Kidney (tissue), 22 donors: ENCODE measurements at places on chromosomes 12 and 14. TPM values are rescaled to one million over a fixed set of nuclear protein-coding genes. Genes with fewer than 3 reads are reported as not detected.

Gene CACNA2D4
- 2.5 TPM for polyA plus RNA-seq

DNA sequence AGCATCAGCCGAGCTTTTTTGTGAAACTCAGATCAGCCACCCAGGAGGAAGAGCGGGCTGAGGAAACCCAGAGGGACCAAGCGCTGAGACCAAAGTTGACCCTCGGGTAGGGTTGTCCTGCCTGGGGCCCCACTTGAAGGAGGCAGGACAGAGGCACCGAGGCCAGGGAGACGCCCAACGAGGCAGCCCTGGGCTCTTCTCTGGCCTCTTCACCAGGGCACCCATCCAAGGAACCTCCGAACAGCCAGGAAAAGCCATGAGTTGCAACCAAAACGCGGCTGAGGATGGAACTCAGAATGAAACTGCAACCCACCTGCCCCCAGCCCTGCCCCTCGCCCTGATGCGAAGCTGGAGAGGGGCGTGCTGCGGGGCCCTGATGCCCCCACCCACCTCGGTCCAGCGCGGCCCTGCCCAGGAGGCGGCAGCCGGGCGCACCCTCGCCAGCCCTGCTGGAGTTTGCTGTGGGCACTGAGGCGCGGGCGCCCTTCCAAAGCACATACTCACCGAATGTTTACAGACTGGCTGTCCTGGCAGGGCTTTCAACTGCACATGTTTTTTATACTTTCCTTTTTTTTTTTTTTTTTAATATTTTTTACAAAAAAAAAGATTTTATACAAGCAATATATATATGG is 41.9 kb downstream of the JDP2 start:
- DNase-seq, result no peak

DNA sequence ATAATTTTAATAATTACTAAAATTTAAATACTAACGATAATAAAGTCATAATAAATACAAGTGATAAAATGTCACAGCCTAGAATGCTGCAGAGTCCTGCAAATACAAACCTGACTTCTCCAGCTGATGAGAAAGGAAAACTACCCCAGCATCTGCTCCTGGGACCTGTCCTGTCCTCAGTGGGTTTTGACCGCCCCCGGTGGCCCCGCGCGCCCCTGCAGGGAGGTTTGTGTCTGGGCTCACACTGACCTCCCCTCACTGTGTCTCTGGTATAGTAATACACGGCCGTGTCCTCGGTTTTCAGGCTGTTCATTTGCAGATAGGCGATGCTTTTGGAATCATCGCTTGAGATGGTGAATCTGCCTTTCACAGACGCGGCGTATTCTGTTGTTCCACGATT is 1139.4 kb downstream of the TMEM121 start:
- DNase-seq, result no peak

- DNase-seq, result no peak
Observed at GRCh38 chr12:91617818-91618217, 435.2 kb upstream of the DCN start.

DNA sequence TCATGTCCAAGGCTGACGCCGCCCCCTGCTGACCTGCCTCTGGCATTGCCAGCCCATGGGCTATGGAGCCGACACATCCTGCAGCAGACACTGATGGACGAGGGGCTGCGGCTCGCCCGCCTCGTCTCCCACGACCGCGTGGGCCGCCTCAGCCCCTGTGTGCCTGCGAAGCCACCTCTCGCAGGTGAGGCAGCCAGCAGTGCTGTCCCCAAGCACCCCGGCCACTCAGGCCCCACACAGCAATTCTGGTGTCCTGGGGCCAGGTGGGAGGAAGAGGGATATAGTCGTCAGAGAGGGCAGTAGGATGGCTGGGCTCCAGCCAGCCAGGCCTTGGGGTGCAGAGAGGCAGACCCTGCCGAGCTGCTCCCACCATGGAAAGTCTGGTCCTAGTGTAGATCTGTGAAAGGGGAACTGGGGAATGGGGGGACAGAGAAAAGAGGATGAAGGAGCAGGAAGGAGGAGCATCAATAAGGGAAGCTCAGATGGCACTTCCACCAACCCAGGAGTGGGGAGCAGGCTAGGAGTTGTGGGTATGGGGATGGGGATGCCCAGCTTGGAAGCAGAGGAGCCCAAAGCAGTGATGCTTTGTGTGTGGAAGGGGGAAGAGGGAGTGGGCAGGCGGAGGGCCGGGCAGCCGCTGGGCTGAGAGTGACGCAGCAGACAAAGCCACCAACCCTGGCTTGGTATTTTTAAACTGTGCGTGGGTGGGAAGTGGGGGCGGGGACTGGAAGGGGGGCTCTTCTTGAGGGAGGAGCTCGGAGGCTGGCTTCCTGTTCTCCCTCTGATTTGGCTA is 4.7 kb downstream of the NAB2 start:
- DNase-seq, result peak; percentile 91

- DNase-seq, result no peak
Observed at GRCh38 chr12:105228494-105228893, 7.5 kb downstream of the APPL2 start.

DNA sequence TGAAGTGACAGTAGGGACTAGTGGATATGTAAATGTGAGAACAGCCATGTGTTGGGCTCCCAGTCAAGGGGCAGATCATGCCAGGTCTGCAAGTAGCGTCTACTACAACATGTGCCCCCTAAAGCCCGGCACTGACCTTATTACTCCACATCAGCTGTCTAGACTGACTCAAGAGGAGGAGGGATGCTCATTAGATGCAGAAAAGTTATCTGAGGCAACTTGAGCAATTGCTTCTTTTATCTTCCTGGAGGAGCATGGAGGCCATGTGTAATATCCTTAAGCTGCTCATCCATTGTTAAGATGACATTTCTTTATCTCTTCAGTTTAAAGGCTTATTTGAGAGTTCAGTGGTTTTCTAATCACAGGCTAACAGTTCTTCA is 404.7 kb upstream of the FLRT2 start:
- DNase-seq, result no peak

- peak; percentile 10 for DNase-seq
Observed at GRCh38 chr12:117284140-117284539, 77.3 kb downstream of the NOS1 start.

- DNase-seq, result no peak
Observed at GRCh38 chr14:104080376-104081260, 4.9 kb upstream of the ASPG start.

DNA sequence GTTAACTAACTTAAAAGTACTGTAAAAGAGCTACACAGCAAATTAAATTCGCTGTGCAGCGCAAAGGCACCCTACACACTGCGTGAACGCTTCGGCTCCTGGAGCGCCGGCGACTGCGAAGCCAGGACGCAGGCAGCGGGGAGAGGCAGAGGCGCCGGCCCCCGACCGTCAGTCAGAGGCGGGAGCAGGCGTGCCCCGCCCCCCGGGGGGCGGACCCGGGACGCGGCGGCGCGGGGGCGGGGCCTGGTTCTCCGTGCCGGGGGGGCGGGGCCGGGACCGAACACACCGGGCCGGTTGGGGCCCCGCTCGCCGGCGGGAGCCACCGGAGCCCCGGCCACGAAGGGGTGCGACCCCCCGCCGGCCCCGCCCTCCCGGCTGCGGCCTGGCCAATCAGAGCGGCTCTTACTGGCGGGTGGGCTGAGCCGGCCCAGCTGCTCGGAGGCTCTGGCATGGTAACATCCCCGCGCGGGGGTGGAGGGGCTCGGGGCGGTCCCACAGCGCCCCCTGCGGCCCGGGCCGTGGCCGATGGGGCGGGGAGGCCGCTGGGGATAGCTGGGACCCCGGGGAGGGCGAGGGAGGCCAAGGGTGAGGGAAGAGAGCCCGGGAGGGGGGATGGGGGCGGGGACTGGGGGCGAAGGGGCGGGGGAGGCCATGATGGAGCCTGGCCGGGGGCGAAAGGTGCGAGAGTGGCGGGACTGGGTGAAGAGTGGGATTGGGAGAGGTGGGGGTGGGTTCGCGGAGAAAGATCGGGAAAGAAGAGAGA is at the start of gene PRPF40B:
Gene PRPF40B, plus strand, starts transcription at position 420 of the 763 bp plus-strand sequence. Its CDS starts 30 bp downstream, at position 450.
- DNase-seq, result peak; percentile 95

Gene SYNE3
- 0.54 TPM for polyA plus RNA-seq

DNA sequence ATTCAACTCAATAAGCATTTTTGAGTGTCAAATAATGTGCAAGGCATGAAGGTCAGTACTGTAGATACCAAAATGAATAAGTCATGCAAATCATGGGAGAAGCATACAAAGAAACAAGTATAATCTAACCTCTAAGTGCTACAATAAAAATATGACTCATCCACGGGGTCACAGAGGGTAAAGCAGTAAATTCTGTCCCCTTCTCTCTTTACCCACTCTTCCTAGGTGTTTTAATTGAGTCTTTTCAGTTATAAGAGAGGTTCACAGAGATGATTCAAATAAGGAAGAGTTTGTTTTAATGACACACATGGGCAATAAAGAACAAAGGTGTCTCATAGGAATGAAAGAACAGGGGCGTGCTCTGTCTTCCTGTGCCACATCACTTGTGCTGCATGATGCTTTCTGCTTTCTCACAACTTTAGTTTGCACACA is 71.5 kb upstream of the DAAM1 start:
- no peak for DNase-seq

GRCh38 chr12:105409279-105409678 is 78.8 kb downstream of the C12orf75 start:
- DNase-seq, result no peak

GRCh38 chr14:70454731-70455130 is 2.8 kb downstream of the ADAM21 start:
- no peak for DNase-seq

Gene TMEM63C
- 0.84 TPM for polyA plus RNA-seq

DNA sequence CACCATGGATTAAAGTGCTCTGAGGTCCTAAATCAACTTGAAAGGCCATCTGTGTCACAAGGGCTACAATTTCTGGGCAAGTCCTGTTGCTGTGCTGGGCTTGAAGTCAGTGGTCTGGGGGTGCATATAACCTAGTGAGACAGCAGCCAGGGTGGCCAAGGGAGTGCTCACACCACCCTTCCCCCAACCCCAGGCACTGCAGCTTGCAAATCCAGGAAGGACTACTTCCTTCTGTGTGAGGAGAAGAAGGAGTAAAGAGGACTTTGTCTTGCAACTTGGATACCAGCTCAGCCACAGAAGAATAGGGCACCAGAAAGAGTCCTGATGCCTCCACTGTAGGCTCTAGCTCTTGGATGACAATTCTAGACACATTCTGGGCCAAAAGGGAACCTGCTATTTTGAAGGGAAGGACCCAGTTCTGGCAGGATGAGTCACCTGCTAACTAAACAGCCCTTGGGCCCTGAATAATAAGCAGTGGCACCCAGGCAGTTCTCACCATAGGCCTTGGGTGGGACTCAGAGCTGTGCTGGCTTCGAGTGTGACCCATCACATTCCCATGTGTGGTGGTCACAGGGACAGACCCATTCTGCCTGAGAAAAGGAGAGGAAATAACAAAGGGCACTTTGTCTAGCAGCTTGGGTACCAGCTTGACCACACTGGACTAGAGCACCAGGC is 32.6 kb upstream of the DHRS7 start:
- DNase-seq, result no peak

DNA sequence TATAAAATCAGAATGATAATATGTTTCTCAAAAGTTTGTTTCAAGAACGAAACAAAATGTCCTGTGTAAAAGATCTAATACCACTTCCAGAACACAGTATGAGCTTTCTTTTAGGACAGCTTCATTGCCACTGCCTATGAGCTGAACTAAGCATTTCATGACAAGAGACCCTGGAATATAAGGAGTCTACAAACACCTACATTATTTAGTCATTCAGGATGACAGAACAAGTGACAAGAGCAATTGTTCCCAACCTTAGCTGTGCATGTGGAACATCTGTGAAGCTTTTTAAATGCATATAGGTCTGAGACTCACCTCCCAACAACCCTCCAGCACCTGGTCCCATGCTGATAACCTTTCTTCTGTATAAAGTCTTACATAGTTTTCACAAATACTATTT is 103.1 kb upstream of the GARIN6 start:
- no peak for DNase-seq

DNA sequence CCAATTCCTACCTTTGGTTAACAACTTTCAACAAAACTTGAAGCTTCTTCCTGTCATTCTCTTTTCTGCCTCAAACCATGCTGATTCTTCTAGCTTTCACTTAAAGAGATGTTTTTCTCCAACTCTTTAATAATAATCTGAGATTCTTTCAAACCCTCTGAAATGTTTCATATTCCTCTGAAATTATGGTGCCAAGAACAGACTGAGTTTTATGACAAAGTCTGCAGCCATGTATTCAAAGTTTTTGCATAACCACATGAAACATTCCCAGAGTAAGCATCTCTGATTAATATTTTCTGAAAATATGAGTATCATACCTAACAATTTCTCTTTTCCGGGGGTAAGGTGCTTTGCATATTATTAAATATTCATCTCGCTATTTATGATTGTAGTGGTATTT is 59.1 kb upstream of the DCN start:
- no peak for DNase-seq

Gene ZC2HC1C
- 11.9 TPM for polyA plus RNA-seq

Gene FAM186B
- 0.34 TPM for polyA plus RNA-seq

DNA sequence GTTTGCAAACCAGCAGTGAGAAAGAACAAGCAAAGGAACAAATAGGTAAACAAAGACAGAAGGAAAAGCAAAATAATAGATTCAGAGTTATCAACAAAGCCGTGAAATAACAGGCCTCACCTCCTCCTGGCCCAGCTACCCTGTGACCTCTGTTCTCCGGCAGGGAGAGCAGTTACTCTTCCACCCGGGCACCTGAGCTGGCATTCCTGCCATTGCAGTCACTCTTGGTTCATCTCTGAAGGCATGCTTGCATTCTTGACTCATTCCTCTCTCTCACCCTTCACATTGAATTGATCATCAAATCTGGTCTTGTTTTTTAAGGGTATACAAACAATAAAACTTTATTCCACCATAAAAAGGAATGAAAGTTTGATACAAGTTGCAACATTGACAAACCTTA is 95.1 kb downstream of the TTC8 start:
- no peak for DNase-seq

DNA sequence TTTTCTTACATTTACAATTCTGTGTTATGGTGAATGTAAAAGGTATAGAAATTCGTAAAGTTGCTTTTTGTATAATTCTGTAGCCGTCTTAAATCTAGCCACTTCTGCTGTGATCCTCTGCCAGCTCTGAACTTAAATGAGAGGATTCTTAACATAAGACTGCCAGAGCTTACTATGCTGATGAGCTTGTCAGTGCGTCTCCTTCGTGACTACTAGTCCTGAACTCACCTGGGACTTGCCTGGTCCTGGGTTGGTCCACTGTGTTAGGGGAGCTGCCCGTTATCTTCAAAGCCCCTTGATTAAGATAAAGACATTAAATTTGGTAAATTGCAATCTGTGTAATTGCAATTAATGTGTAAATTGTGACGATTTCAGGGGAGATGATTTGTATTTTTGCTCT is 44.7 kb downstream of the UNC79 start:
- DNase-seq, result no peak

Gene KRT81
- polyA plus RNA-seq, result not detected

GRCh38 chr12:121489874-121490273 is 90.0 kb downstream of the RNF34 start:
- DNase-seq, result no peak

DNA sequence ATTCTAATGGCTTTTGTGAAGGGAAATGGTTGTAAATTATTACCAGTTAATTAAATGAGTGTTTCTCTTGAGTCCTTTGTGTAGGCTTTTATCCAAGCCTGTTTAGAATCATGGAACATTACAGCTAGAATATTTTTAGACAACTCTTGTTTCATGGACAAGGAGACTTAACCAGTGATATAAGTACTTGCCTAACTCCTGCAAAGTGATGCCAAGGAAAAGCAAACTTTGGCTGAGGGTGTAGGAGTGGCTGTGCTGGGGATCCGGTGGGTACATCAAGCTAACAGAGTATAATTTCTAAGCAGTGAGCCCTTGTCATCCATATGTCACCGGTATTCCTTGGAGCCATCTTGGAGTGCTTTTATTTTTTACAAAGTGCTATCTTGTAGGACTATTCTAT is 61.5 kb downstream of the PRKCH start:
- DNase-seq, result no peak

Gene PLEKHG3
- 51.9 TPM for polyA plus RNA-seq

- DNase-seq, result peak; percentile 96
Observed at GRCh38 chr12:124388679-124389137, 93.8 kb downstream of the RFLNA start.

GRCh38 chr14:24442240-24443052 is at the start of gene SDR39U1:
Gene SDR39U1, minus strand, starts transcription at chr14:24442776. Its CDS starts 7 bp downstream, at chr14:24442769.
- peak; percentile 98 for DNase-seq
